ENCODE measurements at places on chromosomes 7 and 10. TPM values are rescaled to one million over a fixed set of nuclear protein-coding genes. Genes with fewer than 3 reads are reported as not detected.

DNA sequence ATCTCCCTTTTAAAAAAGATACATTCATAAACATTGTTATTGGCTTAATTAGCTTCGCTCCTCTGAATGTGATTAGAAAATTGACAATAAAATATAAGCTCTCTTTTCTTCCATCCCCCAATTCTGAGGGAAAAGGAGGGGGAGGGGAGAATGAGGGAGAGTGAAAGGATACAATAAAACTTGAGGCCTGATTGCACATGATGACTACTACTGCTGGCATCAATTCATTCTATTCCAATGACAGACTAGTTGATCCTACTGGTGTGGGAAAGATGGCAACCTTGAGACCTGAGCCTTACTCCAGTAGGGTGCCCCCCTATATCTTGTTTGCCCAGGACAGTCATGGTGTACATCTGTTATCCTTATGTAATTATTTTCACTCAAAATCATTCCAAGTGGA is 4.5 kb upstream of the IQUB start:
- no peak for DNase-seq

Gene PDCD4
- total RNA-seq: 316 TPM

Gene IKZF1
- total RNA-seq: 7.3 TPM

GRCh38 chr7:303425-303824 is 13.5 kb downstream of the FOXL3 start:
- DNase-seq: peak; percentile 13

GRCh38 chr7:102988631-102989560 is 76.1 kb downstream of the LRRC17 start:
- DNase-seq: no peak

DNA sequence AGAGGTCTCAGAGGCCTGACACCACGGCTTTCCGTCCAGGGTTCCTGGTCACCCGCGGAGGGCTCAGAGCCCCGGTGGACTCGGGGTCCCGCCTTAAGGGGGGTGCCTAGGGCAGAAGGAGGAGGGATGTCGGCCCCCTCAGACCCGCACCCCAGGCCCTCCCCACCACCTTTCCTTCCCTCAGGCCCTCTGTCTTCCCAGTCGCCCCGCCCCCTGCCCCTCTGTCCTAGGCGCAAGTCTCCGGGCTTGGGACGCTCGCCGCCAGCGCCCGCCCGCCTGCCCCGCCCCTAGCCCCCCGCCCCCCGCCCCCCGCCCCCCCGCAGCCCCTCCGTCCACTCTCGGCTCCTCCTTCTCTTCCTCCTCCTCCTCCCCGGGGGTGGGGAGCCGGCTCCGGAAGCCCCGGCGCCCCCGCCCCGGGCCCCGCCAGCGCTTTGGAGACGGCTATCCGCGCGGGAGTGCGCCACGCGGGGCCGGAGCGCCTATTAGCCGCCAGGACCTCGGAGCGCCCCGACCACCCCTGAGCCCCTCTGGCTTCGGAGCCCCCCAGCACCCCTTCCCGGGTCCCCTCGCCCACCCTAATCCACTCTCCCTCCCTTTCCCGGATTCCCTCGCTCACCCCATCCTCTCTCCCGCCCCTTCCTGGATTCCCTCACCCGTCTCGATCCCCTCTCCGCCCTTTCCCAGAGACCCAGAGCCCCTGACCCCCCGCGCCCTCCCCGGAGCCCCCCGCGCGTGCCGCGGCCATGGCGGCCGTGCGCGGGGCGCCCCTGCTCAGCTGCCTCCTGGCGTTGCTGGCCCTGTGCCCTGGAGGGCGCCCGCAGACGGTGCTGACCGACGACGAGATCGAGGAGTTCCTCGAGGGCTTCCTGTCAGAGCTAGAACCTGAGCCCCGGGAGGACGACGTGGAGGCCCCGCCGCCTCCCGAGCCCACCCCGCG is at the start of gene AEBP1:
Gene AEBP1 (plus strand): TSS at position 423 of the 937 bp plus-strand sequence. CDS start 321 bp downstream, at position 744.
- no peak for DNase-seq

DNA sequence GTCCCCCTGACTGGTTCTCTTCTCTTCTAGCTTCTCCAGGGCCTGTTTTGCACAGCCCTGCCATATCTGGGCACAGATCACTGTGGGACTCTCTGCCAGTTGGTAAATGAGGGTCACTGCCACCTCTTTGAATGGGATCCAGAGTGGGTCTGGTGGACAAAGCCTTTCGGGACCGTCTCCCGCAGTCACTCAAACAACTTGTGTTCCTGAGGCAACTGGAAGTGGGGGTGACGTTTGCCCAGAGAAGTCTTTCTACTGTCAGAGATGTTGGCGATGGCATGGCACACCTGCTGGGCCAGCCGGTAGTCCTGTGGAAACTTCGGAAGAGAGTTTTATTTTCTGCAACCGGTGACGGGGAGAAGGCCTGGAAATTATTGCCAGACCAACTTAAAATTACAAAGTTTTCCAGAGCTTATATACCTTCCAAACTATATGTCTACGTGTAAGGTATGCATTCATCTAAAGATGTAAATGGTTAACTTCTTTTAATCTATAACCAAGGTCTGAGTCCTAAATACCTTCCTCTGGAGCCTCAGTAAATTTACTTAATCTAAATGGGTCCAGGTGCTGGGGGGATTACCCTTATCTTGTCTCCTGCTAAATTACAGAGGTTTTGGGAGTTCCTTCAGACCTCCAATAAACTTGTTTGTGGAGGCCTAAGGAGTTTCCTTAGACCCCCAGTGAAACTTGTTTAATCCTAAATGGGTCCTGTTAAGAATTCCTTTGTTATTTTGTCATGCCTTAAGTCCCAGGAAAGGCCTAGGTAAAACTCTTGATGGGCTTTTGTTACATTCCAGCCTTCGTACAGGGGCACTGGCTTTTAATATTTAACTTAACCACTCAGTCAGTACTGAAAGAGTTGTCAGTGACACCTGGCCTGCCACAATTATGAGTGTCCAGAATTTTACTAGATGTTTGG is 94.0 kb downstream of the NPSR1 start:
- no peak for DNase-seq

- no peak for DNase-seq
Observed at GRCh38 chr7:124724507-124725192, 40.9 kb downstream of the GPR37 start.

DNA sequence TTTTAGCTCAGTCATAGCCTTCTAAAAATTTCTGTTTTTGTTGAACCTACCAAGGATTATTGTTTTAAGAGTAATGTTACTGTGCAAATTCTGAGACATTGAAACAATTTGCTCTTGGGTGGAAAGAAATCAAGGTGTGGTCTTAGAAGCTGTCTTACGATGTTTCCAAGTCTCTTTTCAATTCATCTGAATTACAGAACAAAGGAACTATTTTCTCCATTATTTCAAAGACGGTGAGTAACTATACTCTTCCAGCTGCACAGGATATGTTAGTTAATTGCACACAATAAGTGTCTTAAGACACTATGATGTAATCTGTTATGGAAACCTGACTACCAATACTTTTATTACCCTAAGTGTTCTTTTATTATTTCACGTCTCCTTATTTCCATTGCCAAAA is 106.8 kb upstream of the POM121L12 start:
- DNase-seq: no peak

DNA sequence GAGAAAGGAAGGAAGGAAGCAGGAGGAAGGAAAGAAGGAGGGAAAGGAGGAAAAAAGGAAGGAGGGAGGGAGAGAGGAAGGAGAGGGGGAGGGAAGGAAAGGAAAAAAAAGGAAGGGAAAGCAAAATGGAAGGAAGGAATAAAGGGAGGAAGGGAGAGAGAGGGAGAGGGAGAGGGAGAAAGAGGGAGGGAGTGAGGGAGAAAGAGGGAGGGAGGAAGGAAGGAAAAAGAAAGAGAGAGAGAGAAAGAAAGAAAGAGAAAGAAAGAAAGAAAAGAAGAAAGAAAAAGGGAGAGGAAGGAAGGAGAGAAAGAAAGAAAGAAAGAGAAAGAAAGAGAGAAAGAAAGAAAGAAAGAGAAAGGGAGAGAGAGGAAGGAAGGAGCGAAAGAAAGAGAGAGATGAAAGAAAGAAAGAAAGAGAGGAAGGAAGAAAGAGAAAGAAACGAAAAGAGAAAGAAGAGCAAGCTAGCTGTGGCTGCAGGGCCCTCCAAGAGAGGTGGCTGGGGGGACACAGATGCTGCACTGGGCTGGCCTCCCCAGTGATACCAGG is 472.4 kb upstream of the MGMT start:
- DNase-seq: no peak

- no peak for DNase-seq
Observed at GRCh38 chr7:97446361-97446760, 285.5 kb upstream of the TAC1 start.

DNA sequence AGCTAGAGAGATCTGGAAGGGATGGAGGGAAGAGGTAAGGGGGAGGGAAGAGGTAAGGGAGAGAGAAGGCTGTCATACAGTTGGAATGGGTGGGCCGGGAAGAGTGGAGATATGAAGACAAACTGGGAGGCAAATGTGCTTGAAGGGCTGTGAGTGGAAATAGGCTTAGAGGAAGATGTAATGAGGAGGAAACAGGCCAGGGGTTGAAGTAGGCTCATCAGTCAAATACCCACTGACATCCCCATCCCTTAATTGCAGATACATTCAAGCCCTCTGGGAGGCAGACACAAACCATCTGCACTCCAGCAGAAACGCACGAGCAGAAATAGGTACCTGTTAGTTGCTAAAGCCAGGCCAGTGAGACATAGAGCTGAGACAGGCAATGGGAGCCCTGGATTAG is 2.1 kb downstream of the SYNPO2L start:
- DNase-seq: no peak

Gene PAPOLB
- total RNA-seq: 0.30 TPM

Gene TMEM196
- total RNA-seq: not detected

Gene TUBAL3
- total RNA-seq: 1.7 TPM

Gene TRPV5
- not detected for total RNA-seq

GRCh38 chr7:50022991-50023390 is 70.1 kb downstream of the ZPBP start:
- DNase-seq: no peak

DNA sequence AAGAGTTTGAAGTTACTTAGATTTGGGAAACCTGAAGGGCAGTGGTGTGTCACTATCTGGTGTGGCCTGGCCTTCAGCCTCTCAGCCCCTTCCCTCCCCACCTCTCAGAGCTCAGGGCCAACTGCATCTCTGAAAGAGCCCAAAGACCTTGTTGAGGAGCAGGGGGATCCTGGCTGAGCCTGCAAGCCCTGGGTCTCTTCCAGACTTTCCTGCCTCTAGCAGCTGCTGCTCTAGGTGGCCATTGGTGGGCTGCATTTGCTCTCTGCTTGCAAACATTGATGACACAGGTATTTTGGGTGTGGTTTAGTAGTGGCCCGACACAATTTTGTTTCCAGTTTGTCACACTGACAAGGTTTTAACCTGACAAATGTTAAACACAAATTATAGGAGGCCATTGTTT is 3.1 kb upstream of the UPP1 start:
- no peak for DNase-seq

DNA sequence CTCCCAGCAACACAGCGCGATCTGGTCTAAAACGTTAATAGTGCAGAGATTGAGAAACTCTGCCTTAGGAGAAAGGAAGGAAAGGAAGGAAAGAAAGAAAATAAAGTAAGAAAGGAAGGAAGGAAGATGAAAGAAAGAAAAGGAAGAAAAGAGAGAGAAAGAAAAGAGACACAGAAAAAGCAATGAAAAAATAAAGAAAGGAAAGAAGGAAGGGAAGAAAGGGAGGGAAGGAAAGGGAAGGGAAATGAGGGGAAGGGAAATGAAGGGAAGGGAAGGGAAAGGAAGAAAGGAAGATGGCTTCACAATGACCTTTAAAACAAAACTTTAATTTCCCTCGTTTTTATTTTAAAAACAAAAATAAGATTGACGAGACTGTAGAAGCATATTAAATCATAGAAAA is 173.1 kb downstream of the ITGA8 start:
- DNase-seq: no peak

DNA sequence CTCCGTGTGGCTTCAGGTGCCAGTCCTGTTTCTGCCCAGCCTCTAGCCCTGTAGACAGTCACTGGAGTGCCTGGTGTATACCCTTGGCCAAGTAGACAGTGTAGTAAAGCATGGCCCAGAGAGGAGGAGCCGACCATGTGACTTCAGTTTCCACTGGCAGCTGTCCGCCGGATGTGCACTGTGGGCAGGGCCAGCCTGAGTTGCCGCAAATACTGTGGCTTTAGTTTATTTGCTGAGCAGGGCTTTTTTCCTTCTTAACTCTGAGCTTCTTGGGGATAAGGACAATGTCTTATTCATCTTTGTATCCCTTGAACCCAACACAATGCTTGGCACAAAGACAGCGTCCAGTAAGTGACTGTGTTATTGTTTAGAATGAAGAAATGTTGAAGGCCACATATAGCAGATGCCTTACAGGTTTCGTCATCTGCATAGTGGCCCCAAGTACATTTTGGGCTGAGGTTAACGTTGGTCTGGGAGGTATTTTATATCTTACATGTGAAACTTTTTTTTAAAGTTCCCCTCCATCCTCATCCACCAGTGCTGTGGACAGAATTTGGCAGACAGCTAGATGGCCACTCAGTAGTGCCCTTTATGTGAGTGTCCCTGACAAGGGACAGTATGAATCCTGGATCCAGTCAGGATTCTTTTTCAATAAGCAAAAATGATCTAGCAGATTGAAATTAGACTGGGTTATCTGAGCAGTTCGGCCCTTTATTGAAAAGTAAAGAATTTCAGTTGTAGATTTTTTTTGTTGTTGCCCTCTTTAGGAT is 40.6 kb downstream of the CYP17A1 start:
- peak; percentile 94 for DNase-seq

- DNase-seq: no peak
Observed at GRCh38 chr10:58517081-58517480, 4.4 kb downstream of the BICC1 start.

Gene SRRM3
- 5.6 TPM for total RNA-seq

Gene CELF2
- total RNA-seq: 8.7 TPM

DNA sequence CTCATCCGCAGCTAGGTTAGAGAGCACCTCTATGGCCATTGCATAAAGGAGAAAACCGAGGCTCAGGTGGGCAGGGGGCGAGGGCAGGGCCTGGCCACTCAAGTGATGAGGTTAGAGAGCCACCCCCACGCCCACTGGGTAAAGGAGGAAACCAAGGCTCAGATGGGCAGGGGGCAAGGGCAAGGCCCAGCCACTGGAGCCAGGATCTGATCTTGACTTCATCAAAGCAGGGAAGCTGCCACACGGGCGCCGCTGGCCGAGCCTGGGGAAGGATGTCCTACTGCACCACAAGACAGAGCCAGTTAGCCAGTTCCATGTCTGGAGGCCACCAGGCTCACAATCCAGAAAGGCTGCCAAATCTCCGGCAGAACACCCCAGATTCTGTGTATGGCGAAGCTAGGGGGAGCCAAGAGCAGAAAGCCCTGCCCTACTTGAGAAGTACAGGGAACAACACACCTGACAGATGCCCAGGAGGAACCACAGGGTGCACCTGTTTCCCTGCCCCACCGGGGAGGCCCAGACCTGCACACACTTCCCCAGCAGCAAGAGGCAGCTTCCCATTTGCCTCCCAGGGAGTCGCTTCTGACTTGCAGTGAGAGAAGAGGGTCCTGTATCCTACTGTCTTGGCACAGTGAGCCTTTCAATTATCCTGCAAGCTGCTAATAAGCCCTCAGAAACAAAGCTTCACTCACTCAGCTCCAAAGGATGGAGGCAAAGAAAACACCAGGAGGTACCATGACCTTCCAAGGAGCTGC is 101.9 kb downstream of the TNS3 start:
- DNase-seq: no peak

DNA sequence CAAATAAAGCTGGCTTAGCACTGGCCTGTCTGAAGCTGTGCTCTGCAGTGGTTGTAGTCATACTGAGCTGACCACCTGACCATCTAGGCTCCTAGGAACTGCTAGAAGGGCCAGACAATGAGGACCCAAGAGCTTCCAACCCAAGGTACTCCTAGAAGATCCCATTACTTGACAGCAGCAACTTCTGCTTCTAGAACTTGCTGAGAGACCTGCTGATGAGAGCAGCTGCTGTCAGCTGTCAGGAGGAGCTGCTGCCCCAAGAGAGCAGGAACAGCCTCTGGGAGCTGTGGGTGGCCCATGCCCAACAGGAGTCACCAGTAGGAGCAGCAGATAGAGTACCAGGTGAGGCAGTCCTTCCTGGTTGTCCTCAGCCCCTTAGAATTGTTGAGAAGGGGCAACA is 70.2 kb downstream of the RBM20 start:
- DNase-seq: no peak

Gene EVX1
- total RNA-seq: not detected

Gene GTPBP10
- total RNA-seq: 11.7 TPM
